Stimulated activated naive CD8-positive, alpha-beta T cell treated with anti-CD3 and anti-CD28 coated beads, Interleukin-15, Interleukin-2, amounts not matched to agents 100 U/mL and 50 U/mL, for 24 hours (primary cell): ENCODE measurements at places on chromosomes 7 and 10.

GRCh38 chr10:70782746-70783680 is 2.2 kb downstream of the TBATA start:
- DNase-seq = no peak

GRCh38 chr7:91168871-91169829 is 95.1 kb upstream of the FZD1 start:
- DNase-seq = no peak

- no peak for DNase-seq
These were observed 152.5 kb downstream of the AKR1D1 start for GRCh38 chr7:138228769-138229168.

GRCh38 chr10:5504146-5505072 is 5.0 kb upstream of the CALML5 start:
- DNase-seq = no peak

- DNase-seq = no peak
These were observed 123.8 kb downstream of the GPR85 start for GRCh38 chr7:112962815-112963214.

- DNase-seq = no peak
These were observed 73.0 kb upstream of the CTTNBP2 start for GRCh38 chr7:117946151-117946633.

DNA sequence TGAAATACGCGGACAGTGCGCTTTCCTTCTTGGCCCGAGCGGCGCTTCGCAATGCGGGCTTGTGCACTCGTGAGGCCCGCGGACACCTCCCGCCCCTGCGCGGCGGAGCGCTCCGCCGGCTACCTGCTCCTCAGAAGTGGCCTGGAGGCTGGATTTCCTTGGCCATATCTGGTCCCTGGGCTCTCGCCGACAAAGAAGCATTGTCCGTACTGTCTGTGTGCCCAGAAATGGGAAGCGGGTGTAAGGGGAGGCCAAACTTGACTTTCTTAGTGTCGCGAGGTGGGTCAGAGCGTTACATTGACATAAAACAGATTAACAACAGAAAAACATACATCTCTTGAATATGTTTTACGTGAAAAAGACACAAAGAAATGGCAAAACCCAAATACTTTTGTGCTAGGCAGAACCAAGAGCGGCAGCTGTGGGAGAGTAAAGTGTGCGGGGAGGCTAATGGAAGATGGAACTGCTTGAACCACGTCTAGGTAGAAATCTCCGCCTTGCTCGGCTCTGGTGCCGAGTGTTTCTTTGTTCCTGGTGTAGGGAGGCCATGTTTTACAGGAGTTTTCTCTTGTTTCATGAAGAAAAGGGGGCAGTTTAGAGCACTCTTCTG is 1.4 kb downstream of the LANCL2 start:
- peak; percentile 24 for DNase-seq

DNA sequence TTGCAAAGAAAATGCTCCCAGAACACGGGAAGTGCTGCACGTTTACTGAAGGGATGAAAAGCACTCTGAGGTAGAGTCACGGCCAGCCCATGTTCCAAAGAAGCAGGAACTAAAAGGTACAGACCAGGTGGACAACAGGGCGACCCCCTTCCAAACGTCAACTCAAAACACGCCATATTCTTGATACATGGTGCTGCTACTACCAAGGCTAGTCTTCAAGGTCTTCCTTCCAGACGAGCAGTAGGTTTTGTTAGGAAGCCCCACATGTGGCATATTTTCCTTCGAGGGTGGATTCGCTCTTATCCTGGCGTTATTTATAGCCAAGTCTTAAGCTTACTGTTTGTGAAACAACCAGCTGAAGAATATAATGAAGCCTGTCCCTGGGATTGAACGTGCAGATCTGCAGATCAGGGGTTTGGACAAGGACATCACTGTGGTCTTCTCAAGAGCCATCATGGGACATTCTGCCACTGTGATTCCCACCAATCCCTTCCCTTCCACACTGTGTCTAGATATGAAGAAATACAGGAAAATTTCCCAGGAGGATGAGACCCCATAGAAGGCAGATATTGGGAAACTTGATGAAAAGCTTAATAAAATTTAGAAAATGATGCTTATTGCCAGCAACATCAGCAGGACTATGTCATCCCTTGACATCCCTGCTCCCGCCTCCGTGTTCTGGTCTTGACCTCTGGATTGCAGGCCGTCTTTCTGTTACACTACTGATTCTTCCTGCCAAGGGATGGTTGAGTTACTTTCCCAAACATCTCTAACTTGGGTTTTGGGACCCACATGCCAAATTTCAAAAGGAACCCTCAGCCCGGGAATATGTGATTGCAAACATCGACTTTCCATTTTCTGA is 734.4 kb downstream of the PARD3 start:
- no peak for DNase-seq

DNA sequence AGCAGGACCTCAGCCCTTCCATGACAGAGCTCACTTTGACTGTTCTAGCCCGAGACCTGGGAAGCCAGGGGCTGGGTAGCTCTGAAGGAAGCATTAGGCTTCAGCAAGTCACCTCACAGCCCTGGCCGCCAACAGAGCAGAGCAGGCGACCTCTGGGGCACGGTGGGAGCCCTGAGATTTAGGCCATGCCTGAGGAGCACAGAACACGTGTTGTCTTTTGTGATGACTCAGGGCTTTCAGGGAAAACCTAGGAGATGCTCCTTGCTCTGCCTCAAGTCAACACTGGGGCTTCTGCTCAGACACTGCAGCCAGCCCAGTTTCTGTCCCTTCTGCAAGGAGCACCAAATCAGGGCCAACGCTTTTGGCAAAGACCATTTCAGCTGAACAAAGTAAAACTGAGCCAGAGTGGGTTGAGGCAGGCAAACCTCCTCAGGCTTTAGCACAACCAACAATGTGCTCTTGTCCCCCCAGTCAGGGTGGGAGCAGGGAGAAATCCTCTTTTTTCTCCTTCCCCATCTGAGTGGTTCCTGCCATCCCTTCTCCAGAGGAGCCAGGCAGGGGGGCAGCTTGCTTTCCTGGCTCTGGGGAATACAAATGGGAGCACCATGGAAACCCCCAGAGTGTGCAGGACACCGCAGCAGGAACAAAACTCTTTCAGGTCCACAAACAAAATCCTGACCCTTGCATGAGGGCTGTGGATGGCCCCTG is 14.4 kb downstream of the CAMK2G start:
- DNase-seq = no peak

GRCh38 chr10:112732277-112732921 is 217.6 kb upstream of the TCF7L2 start:
- DNase-seq = no peak

- no peak for DNase-seq
These were observed 53.1 kb upstream of the SLIT1 start for GRCh38 chr10:97238855-97239254.

DNA sequence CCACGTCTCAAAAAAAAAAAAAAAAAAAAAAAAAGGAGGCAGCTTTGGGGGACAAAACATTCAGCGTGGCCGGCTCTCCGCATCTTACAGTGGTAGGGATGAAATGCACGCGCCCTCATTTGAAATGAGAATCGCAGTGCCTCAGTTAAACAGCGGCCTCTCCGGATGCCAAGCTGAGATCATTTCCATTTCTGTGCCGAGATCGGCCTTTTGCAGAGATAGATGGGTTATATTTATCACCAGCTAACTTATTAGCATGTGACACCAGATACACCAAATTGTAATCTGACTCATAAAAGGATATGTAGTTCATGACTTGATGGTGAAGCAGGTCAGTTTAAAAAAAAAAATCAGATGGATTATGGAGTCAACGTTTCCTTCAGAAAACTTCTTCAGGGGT is 138.7 kb downstream of the CUX1 start:
- DNase-seq = no peak

DNA sequence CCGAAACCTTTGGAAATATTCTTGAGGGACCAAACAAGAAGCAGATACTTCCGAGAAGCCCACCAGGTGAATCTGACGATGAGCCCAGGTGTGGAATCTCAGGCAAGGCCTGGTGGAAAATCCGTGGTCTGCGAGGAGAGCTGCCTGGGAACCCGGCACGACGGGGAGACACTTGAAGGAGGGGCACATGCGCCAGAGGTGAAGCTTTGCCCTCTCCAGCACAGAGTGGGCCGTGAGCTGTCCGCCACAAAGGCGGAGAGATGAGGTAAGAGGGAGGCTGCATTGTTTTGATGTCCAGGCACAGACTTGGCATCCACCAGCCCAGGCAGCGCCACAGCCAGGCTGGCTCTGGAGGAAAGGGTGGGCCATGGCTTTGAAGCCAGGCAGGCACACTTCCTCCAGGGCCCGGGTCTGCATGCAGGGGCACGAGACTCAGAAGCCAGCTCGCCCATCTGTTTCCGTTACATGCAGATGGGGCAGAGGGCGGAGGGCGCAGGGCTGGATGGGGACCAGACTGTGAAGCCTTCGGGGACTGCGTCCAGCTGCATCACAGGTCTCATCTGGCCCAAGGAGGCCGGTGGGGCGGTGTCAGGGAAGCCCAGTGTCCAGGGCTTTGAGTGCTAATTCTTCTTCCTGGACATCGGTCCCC is 45.4 kb downstream of the CALML3 start:
- DNase-seq = no peak

GRCh38 chr7:36286226-36286625 is 103.4 kb upstream of the ANLN start:
- DNase-seq = peak; percentile 53
